ENCODE measurements at places on chromosomes 13 and 19.

DNA sequence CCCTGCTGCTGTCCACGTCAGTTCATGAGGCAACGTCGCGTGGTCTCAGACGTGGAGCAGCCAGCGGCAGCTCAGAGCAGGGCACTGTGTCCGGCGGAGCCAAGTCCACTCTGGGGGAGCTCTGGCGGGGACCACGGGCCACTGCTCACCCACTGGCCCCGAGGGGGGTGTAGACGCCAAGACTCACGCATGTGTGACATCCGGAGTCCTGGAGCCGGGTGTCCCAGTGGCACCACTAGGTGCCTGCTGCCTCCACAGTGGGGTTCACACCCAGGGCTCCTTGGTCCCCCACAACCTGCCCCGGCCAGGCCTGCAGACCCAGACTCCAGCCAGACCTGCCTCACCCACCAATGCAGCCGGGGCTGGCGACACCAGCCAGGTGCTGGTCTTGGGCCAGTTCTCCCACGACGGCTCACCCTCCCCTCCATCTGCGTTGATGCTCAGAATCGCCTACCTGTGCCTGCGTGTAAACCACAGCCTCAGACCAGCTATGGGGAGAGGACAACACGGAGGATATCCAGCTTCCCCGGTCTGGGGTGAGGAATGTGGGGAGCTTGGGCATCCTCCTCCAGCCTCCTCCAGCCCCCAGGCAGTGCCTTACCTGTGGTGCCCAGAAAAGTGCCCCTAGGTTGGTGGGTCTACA is 6.6 kb downstream of the FSTL3 start:
- DNase-seq, result no peak

DNA sequence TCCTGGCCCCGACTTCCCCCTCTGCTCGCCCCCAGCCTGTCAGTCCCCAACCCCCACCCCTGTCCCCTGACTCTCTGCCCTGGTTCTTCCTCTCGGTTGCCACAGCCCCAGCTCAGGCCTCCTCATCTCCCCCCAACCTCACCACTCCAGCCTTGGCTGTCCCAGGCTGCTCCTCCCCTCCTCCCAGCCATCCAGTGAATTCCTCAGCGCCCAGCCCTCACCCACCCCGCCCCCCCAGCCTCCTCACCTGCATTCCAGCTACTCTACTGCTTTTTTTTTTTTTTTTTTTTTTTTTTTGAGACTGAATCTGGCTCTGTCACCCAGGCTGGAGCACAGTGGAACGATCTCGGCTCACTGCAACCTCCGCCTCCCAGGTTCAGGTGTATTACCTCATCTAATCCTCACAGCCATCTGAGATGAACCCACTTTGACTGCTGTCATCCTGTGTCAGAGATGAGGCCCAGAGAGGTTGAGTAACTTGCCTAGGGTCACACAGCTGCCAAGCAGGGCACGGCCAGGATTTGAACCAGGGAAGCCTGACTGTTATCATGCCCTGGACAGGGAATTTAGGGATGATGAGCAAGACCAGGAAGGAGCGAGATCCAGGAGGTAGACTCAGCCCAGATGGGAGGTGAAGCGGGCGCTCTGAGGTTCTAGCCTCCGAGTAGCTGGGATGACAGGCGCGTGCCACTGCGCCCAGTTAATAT is 2.6 kb downstream of the SULT2B1 start:
- no peak for DNase-seq

GRCh38 chr13:23995283-23996073 is 98.2 kb upstream of the C1QTNF9B start:
- DNase-seq, result no peak

DNA sequence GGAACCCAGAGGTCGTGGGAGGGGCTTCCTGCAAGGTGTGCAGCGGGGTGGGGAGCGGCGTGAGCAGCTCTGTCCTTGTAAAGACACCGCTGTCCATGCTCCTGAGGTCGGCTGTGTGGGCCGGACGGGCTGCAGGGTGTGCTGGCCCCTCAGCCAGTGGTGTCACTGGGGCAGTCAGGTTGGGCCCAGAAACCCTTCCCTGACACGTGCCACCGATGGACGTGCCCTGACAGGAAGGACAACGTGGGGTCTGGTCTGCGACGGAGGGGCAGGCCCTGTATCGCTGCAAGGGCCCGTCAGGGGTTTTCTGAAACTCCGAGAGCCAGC is 4.2 kb upstream of the RPS15 start:
- DNase-seq, result no peak

DNA sequence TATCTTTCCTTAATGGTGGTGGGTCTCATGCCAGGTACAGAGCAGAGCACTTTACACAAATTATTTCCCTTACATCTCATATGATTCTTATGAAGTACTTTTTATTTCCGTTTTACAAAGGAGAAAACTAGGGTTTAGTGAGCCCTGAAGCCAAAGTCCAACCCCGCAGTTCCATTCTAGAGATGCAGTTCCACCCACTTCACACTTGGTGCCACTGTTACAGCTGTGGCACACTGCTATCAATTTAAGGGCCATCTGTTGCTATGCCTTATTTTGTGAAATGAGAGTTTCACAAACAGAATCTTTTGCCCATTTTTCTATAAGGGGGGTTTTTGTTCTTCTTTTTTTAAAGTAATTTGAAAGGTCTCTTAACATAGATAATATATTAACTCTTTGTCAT is 12.9 kb downstream of the MIPEP start:
- no peak for DNase-seq

DNA sequence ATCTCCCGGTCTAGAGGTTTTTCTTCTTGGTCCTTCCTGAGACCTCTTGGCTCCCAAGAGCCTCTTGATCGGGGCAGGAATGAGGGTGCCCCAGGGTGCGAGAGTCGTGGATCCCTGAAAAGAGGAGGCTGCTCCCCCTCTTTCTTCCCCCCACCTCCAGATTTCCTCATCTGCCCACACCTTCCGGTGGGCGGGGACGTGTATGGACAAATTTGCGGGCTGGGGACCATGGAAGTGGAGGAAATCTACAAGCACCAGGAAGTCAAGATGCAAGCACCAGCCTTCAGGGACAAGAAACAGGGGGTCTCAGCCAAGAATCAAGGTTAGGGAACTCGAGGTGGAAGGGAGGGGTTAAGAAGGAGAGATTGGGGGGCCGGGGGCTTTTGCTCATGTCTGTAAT is at the start of gene MCEMP1:
Gene MCEMP1 (plus strand): TSS at position 237 of the 400 bp plus-strand sequence. CDS start 31 bp downstream, at position 268.
- no peak for DNase-seq

GRCh38 chr13:106499896-106500295 is 35.6 kb downstream of the EFNB2 start:
- DNase-seq, result no peak

- DNase-seq, result no peak
Observed at GRCh38 chr13:34179481-34179880, 361.5 kb downstream of the RFC3 start.

Measured in GM20000 (cell line).